ENCODE measurements at places on chromosomes 1 and 21. TPM values are rescaled to one million over a fixed set of nuclear protein-coding genes. Genes with fewer than 3 reads are reported as not detected.

- DNase-seq, result no peak
Measured at GRCh38 chr1:192998536-192998935, 60.6 kb downstream of the UCHL5 start.

DNA sequence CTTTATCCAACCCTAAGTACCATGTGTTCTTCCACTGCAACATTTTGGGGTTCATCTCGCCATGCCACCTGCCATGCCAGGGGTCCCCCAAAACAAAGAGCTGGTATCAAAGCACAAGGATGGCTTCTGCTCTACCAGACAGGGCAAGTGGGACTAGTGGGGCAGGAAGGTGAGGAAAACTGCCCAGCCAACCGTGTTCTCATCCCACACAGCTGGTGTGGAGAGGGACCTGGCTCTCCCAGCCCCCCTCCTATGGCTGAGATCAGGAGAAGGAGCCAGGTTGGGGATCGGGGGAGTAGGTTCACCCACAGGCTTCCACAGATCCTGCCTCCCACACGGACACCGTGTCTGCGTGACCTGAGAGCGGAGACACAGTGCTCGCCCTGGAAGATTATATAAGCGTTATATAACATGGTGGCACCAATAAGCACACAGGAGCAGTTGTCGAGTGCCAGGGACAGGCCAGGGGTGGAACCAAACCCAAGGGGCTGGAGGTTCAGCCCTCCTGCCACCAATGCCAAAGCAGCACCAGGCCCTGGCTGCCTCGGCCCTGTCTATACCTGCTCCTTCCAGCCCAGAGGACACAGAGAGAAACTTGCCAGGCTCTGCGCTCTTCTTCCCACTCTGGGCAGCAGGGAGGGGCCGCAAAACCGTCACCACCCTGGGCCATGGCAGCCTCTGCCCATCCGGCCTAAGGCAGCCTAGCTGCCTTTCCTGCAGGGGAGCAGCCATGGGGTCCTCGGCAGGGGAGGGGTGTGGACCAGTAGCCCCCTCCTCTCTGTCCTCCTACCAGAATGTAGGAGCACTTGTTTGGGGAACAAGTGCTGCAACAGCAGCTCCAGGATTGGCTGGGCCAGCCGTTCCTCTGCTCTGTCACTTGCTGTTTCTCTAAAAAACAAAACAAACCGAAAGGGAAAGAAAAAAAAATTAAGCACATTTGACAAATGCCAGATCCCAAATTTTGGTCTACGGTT, 43.5 kb downstream of the CD34 start:
- no peak for DNase-seq

DNA sequence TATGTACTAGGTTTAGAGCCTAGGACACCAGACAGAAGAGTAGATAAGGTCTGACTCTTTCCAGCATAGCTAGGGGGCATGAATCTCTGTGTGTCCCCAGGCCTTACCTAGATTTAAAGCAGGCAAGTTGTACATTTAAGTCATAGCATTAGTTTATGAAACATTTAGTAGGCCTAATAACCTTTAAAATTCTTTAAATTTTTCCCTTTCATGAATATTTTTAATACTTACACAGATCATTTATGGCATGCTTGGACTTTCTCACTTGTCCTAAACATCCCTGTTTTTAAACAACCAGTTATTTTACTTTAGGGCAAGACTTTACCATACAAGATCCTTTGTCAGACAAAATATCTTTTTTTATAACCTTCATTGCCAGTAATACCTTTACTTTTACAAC, 258.4 kb upstream of the ZRANB2 start:
- DNase-seq, result no peak

DNA sequence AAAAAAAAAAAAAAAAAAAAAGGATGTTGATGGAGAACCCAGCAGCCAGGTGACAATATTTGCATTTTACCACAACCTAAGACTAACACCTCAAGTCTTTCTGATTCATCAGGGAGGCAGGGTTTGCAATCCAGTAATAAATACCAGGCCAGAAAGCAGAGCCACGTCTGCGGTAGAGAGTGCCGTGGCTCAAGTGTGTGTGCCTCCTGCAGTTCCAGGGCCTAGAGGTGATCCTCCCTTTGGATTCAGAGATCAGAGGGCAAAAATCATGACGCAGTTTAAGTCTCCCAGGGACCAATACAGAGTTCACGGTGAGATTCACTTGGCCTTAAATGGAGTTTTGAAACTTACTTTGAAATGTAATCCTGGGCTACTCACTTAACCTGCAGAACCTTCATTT, 34.9 kb downstream of the TMCO4 start:
- no peak for DNase-seq

DNA sequence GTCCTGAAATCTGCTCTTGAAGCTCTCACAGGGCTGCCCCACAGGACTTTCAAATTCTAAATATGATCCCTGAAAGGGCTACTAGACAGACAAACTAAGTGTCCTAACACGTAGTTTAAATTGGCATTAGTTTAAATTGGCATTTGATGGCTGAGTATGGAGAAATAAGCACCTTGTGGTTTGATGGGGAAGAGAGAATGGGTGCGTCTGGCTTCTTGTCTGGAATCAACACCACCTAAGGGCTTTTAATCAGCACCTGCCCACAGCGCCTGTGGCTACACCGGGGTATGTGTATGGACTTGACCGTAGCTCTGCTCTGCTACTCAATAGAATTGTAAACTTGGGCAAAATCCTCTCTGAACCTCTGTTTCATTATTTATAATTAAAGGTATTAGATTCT, 5.7 kb upstream of the LAMB3 start:
- no peak for DNase-seq

- DNase-seq, result no peak
Measured at GRCh38 chr1:177825276-177825901, 144.5 kb downstream of the SEC16B start.

- DNase-seq, result no peak
Measured at GRCh38 chr1:85623061-85623471, 42.5 kb downstream of the CCN1 start.

The FCGR1A gene
- 3.0 TPM for polyA plus RNA-seq

The KRTAP21-1 gene
- not detected for polyA plus RNA-seq

DNA sequence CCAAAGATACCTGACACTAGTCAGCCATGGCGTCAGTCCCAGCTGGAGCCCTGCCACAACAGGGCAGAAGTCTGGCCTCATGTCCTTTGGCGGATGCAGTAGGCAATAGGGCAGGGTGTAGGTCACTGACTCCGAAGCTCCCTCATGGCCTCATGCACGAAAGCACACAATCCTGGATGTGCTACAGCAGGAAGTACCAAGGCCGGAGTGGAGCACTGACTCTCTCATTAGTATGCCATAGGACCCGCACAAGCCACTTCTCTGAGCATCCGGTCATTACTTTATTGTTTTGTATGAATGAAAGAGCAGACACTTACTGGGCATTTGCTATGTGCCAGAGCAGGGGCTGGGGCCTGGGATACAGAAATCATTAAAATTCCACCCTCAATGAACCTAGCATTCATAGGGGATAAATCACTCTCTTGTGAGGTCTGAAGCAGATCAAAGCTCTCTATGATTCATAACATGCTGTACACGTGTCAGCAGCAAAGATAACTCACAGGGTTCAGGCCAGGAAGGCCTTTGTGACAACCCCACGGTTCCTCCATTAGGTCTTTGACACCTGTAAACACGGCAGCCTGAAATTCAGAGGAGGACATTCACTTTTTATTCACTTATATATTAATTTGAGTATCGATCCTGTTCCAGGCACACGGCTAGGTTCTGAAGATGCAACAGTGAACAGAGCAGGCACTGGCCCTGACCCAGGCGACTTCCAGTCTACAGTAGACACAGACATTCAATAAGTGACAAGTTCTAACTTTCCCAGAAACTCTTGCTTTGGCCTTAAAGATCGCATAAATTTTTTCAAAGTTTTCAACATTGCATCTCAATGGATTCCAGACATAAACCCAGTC, 357.9 kb upstream of the USP24 start:
- DNase-seq, result no peak

Measured in hindlimb muscle (tissue), 1 donor.